ENCODE measurements at places on chromosomes 11 and 22. TPM values are rescaled to one million over a fixed set of nuclear protein-coding genes. Genes with fewer than 3 reads are reported as not detected.

HTR3A gene
- not detected for total RNA-seq

C11orf21 gene
- not detected for total RNA-seq

IL17REL gene
- not detected for total RNA-seq

OR5AL1 gene
- not detected for total RNA-seq

VPREB1 gene
- not detected for total RNA-seq

EXT2 gene
- 57.4 TPM for total RNA-seq

B3GAT1 gene
- not detected for total RNA-seq

OR52N4 gene
- total RNA-seq: not detected

PIK3IP1 gene
- total RNA-seq: 1.5 TPM
